ENCODE measurements at places on chromosomes 4 and X.

- DNase-seq: no peak
Observed at GRCh38 chr4:15110120-15110571, 107.9 kb downstream of the CPEB2 start.

DNA sequence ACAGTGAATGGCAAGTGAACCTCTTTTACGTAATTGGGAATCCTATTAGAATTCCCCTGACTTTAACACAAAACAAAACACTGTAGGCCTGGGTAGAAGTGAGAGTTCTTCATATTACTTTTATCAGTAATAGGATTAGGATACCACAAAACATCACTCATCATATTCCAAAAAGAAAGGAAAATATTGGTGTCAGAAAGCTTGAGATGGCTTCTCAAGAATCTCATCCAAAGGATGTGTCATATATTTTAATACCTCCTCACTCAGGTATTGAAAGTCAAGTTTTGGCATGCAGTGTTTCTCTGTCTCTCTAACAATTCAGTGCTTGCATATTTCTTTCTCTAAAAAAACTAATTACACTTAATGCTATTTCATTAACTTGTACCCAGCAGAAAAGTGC, 173.2 kb downstream of the PDGFC start:
- no peak for DNase-seq

- DNase-seq: peak; percentile 16
Observed at GRCh38 chr4:183398298-183399125, 45.9 kb upstream of the CDKN2AIP start.

- DNase-seq: no peak
Observed at GRCh38 chrX:130716781-130717413, 186.1 kb downstream of the ENOX2 start.
